ENCODE measurements at places on chromosomes 16 and 17. TPM values are rescaled to one million over a fixed set of nuclear protein-coding genes. Genes with fewer than 3 reads are reported as not detected.

DNA sequence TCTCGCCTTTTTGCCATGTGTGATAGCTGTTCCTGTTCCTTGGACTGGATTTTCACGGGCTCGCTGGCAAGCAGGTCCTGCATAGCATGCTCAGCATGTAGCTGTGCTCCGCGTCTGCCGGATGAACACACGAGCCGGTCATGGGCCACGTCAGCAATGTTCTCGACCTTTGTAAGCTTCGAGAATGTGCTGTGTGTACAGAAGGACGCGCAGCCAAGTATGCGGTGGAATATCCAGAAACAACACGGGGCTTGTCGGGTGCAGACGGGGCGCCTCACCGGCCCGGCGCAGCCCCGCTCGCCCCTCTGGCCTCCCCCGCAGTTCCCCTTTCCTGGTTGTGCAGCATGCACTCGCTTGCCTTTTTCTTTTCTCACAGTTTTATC, 42.2 kb downstream of the RPTOR start:
- no peak for DNase-seq

DNA sequence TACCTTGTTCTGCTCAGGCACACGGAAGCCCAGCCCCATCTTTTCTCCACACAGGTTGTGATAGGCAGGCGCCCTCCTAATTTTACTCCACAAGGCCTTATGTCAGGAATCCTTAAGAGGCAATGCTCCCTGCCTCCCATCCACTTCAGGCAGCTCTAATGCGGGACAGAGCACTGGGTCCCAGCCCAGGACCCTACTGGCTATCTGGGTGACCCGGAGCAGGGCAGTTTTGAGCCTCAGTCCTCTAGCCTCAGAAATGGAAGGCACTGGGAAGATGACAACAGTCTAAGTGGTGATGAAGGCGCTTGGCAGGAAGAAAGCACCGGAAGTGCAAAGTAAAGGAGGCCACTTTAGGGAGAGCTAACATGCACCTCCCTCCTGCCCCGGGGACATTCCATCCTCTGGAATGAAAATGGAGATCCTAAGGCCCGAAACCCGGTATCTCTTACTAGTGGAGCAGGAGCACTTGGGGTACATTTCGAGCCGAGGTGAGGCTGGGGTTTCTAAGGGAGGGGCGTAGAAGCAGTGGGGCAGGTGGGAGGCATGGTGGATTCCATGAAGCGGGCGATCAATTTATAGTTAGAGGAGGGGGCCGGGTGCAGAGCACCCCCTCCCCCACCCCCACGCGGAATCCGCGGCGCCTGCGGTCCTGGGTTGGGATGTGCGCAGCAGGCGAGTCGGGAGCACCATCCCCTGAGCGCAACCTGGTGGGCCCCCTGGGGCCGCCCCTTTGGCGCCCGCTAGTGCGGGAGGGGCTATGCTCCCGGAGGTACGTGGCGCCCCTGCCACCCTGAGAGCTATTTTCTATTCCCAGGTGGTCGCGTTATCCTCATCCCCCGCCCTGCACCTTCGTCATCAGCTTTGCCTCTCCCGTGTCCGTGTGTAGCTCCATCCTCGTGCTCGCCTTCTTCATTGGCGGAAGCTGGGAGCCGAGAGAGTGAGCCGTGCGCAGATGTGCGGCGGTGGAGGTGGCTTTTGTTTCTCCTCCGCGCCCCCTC, 4.9 kb downstream of the MT1F start:
- DNase-seq = no peak

DNA sequence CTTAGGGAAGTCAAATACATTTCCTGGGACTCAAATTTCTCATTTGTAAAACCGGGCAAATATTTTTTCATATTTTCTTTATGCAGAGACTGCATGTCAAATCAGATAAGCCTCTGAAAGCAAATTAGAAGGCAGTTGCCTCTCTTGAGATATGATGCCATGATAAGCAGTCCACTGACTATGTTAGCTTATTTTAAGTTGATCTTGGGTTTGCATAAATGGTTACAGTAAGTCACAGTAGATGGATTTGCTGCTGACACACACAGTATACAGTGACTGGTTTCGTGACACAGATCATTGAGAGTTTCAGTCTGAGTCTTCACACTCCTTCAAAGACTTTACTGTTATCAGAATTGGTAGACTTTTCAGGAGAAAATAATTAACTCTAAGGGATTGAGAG, 927.6 kb upstream of the CDH8 start:
- peak; percentile 17 for DNase-seq

Gene HSD17B2
- not detected for polyA plus RNA-seq

GRCh38 chr17:3911271-3912053, 4.8 kb downstream of the P2RX1 start:
- DNase-seq = no peak

GRCh38 chr16:87552072-87552718, 50.1 kb upstream of the JPH3 start:
- no peak for DNase-seq

- no peak for DNase-seq
Measured at GRCh38 chr17:45277992-45278391, 16.1 kb upstream of the SPATA32 start.
